ENCODE measurements at places on chromosomes 3 and 15. TPM values are rescaled to one million over a fixed set of nuclear protein-coding genes. Genes with fewer than 3 reads are reported as not detected.
A peak's percentile ranks its signal among the peaks of the same experiment; 100 is the strongest.

Gene GOLGA6B
- total RNA-seq = not detected

Gene TMEM207
- total RNA-seq = not detected

DNA sequence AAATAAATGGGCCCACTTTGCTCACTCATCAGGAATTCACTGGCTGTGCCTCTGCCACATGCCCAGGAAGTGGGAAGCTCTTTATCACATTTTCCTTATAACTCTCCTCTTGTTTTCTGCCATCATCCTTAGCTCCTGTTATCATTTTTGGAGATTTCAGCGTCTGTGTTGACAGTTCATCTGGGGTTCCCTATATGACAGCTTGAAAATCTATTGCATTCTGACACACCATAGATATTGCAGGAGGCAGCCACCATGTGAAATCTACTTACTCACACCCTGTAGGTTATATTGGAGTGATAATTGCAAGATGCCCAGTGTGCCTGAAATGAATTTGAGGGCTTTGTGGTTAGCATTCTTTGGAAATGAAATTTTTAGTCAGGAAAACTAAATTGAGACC lies 132.9 kb downstream of the RYR3 start:
- no peaks in the 10 kb centered on the region for H3K36me3 ChIP-seq
- H3K27ac ChIP-seq = no peak overlapping the region
- H3K4me3 ChIP-seq = no peak overlapping the region

- no peak overlapping the region for H3K4me3 ChIP-seq
- H3K27me3 ChIP-seq = no peaks in the 10 kb centered on the region
- H3K4me1 ChIP-seq = peaks cover 13% of the 10 kb centered on the region
- H3K27ac ChIP-seq = no peak overlapping the region
- no peak for DNase-seq
Observed at GRCh38 chr15:60681353-60681752, 202.4 kb upstream of the ICE2 start.

- H3K27ac ChIP-seq = no peak overlapping the region
- no peaks in the 10 kb centered on the region for H3K36me3 ChIP-seq
- H3K27me3 ChIP-seq = no peaks in the 10 kb centered on the region
- no peaks in the 10 kb centered on the region for H3K4me1 ChIP-seq
- no peak overlapping the region for H3K4me3 ChIP-seq
Observed at GRCh38 chr3:95521396-95521795, 1293.0 kb upstream of the EPHA6 start.

GRCh38 chr3:25540273-25540672 lies 112.2 kb downstream of the RARB start:
- H3K27ac ChIP-seq = no peak overlapping the region
- no peak for DNase-seq
- no peaks in the 10 kb centered on the region for H3K27me3 ChIP-seq
- H3K36me3 ChIP-seq = no peaks in the 10 kb centered on the region
- H3K4me3 ChIP-seq = no peak overlapping the region

- no peak overlapping the region for H3K27ac ChIP-seq
- DNase-seq = no peak
- no peaks in the 10 kb centered on the region for H3K4me1 ChIP-seq
- no peaks in the 10 kb centered on the region for H3K36me3 ChIP-seq
Observed at GRCh38 chr15:87597346-87598052, 659.0 kb downstream of the NTRK3 start.

GRCh38 chr3:158152186-158152585 lies 42.3 kb downstream of the RSRC1 start:
- no peaks in the 10 kb centered on the region for H3K4me1 ChIP-seq
- DNase-seq = no peak
- no peak overlapping the region for H3K4me3 ChIP-seq
- no peaks in the 10 kb centered on the region for H3K27me3 ChIP-seq

- no peaks in the 10 kb centered on the region for H3K4me1 ChIP-seq
- no peak for DNase-seq
- no peak overlapping the region for H3K4me3 ChIP-seq
- H3K27me3 ChIP-seq = no peaks in the 10 kb centered on the region
- no peaks in the 10 kb centered on the region for H3K36me3 ChIP-seq
- H3K27ac ChIP-seq = peak overlapping the region; percentile 40
Observed at GRCh38 chr3:189139611-189139940, 32.2 kb upstream of the TPRG1 start.

Measured in vagina (tissue), 2 donors.